Stimulated activated CD4-positive, alpha-beta T cell treated with anti-CD3 and anti-CD28 coated beads, Interleukin-2, amount 100 ng/mL, for 4 hours (primary cell): ENCODE measurements at places on chromosomes 16 and 17.

DNA sequence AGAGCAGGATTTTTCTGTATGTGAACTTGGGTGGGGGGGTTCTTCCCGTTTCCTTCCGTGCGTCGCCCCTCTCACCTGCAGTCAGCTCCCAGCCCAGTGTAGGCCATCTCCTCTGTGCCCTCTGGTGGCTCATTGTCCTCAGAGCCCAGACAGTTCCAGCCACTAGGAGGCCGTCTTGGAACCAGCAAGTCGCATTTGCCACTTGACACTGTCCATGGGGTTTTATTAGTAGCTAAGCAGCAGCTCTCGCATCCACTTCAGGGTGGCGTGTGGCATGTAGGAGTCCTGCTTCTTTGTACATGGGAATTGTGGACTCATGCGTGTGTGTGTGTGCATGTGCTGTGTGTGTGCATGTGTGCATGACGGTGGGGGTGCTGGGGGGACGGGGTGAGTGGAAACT, 74.0 kb downstream of the SEC14L1 start:
- DNase-seq = no peak

- DNase-seq = no peak
Observed at GRCh38 chr17:57466017-57466471, 209.7 kb downstream of the MSI2 start.

DNA sequence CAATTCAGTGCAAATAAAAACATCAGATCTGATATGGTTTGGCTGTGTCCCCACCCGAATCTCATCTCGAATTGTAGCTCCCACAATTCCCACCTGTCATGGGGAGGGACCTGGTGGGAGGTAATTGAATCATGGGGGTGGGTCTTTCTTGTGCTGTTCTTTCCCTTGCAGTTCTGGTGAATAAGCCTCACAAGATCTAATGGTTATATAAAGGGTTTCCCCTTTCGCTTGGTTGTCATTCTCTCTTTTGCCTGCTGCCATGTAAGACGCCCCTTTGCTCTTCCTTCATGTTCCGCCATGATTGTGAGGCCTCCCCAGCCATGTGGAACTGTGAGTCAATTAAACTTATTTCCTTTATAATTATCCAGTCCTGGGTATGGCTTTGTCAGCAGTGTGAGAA, 68.9 kb upstream of the NFAT5 start:
- DNase-seq = no peak

DNA sequence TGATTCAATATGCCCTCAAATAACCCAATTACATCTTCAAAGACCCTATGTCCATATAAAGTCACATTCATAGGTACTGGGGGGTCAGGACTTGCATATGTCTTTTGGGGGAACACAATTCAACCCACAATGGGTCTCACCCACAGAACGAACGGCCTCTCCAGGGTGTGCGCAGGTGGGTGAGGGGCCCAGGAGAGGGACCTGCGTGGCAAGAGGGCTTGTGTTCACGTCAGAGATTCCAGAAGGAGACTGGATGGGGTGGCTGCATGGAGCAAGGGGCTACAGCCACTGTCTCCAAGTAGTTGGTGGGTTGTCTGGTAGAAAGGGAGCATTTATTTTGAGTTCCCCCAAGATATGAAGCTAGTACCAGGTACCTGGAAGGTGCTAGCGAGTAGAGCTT, 212.2 kb downstream of the SEC14L1 start:
- DNase-seq = no peak

- DNase-seq = no peak
Observed at GRCh38 chr16:86545954-86546637, 8.9 kb downstream of the MTHFSD start.

GRCh38 chr16:67311607-67312488, 14.7 kb downstream of the KCTD19 start:
- peak; percentile 68 for DNase-seq

GRCh38 chr16:73725156-73725555, 571.5 kb upstream of the PSMD7 start:
- no peak for DNase-seq
